ENCODE measurements at places on chromosomes 11 and 22. TPM values are rescaled to one million over a fixed set of nuclear protein-coding genes. Genes with fewer than 3 reads are reported as not detected.

The YDJC gene
- 24.2 TPM for total RNA-seq

- no peaks in the 10 kb centered on the region for H3K27me3 ChIP-seq
- no peak overlapping the region for H3K27ac ChIP-seq
- H3K4me3 ChIP-seq: no peak overlapping the region
- H3K4me1 ChIP-seq: peaks cover 2% of the 10 kb centered on the region
- no peak for DNase-seq
These were observed 68.7 kb downstream of the PTPRJ start for GRCh38 chr11:48049036-48049435.

DNA sequence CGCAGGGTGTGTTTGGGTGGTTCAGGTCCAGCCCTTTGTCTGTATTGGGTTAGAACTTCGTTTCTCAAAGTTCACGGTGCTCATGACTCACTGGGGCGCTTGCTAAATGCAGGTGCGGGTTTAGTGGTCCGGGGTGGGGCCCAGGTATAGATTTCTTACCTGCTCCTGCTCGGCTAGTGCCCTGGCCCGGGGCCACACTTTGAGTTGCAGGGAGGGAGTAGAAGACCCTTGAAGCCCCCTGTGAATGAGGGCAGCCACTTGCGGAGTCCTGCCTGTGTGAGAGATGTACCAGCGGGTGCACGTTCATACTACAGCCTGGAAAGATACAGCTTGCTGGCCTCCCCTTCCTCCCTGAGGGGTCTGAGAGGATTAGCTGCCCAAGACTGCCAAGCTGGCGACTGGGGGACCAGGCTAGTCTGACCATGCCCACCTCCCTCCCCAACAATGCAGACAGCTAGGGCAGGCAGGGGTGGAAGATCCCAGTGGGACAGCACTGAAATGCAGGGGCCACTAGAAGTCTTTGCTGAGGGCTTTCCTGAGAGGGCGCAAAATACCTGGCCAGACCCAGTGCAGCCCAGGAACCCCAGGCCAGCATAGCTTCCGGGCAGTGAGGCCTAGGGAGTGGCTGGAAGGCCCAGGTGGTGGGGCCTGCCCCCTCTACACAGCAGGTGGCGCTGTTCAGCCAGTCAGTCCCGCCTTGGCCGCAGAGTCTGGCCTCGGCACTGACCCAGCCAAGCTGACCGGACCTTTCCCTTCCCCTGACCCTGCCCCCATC lies 5.1 kb upstream of the MYRF start:
- H3K27me3 ChIP-seq: peaks cover 43% of the 10 kb centered on the region
- no peak overlapping the region for H3K4me3 ChIP-seq
- no peak for DNase-seq
- H3K36me3 ChIP-seq: no peaks in the 10 kb centered on the region

The DMC1 gene
- 14.7 TPM for total RNA-seq

The GPR83 gene
- 0.14 TPM for total RNA-seq

GRCh38 chr11:126917531-126918204 lies 82.9 kb downstream of the KIRREL3 start:
- DNase-seq: no peak
- no peaks in the 10 kb centered on the region for H3K4me1 ChIP-seq
- H3K4me3 ChIP-seq: no peak overlapping the region
- H3K36me3 ChIP-seq: no peaks in the 10 kb centered on the region
- no peaks in the 10 kb centered on the region for H3K27me3 ChIP-seq
- no peak overlapping the region for H3K27ac ChIP-seq

- no peaks in the 10 kb centered on the region for H3K36me3 ChIP-seq
- no peak overlapping the region for H3K27ac ChIP-seq
- peaks cover 16% of the 10 kb centered on the region for H3K4me1 ChIP-seq
- H3K27me3 ChIP-seq: no peaks in the 10 kb centered on the region
These were observed 22.0 kb downstream of the GAB2 start for GRCh38 chr11:78395597-78395996.

The SLC22A12 gene
- total RNA-seq: not detected

The SPON1 gene
- 3.6 TPM for total RNA-seq

DNA sequence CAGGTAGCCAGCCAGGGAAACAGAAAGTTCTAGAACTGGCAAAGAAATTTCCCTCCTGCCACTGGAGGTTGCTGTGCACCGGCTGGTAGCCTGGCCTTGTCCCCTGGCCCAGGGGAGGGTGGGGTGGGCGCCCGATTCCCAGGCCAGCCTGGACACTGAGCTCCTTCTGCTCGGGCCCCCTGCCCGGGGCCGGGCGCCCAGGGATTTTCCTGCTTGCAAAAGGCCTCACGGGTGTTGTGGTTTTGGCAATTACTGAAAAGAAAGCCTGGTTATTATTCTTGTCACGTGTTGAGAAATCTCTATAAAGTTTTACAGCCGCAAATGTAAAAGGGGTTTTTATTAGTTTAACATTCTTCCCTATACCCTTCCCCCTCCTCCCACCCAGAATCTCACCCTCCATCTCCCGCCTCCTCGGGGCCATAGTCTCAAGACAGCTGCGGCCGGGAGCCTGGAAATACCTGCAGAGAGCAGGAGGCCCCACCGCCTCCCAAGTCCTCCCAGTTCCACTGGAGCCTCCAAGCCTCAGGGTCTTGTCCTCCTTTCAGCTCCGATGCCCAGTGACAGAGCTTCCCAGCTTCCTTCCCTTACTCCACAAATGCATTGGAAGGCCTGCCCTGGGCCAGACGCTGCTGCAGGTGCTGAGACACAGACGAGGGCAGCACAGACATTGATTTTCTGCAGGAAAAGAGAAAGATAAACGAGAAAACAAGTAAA lies 1515.6 kb downstream of the TBC1D22A start:
- no peak overlapping the region for H3K27ac ChIP-seq
- H3K27me3 ChIP-seq: peaks cover 11% of the 10 kb centered on the region
- no peaks in the 10 kb centered on the region for H3K36me3 ChIP-seq
- H3K4me1 ChIP-seq: no peaks in the 10 kb centered on the region

GRCh38 chr11:74086242-74086884 lies 77.5 kb upstream of the UCP3 start:
- no peak overlapping the region for H3K27ac ChIP-seq
- DNase-seq: no peak
- H3K4me1 ChIP-seq: peaks cover 4% of the 10 kb centered on the region
- peaks cover 20% of the 10 kb centered on the region for H3K36me3 ChIP-seq

DNA sequence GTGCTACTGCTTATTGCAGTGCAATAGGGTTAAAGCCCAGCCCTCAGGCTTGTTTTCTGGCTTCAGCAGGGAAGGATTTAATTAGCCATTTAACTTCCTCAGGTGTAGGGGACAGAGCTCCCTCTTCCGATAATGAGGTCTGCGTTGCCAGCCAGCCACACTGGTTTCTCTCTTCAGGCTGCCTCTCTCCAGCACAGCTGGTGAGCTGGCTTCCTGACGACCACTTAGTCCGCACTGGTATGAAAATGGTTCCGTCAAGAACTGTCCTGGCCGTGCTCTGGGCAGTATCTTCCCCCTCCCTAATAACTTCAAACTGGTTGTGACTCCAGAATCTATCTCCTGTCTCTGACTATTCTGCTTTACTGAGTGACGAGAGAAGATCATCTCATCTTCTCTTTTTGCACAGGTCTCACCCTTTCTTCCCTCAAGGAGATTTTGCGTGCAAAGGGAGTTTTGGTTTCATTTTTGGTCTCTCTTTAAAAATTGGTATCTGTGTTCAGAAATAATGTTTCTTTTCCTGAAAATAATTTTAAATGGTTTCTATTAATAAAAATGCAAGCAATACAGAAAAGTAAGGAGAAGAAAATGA lies 49.2 kb downstream of the CNTN5 start:
- no peak overlapping the region for H3K27ac ChIP-seq
- H3K36me3 ChIP-seq: no peaks in the 10 kb centered on the region
- no peaks in the 10 kb centered on the region for H3K27me3 ChIP-seq
- DNase-seq: no peak
- H3K4me3 ChIP-seq: peak overlapping the region; percentile 22

GRCh38 chr11:44791316-44791925 lies 64.7 kb downstream of the TSPAN18 start:
- no peak for DNase-seq
- H3K36me3 ChIP-seq: no peaks in the 10 kb centered on the region
- H3K27ac ChIP-seq: no peak overlapping the region
- no peak overlapping the region for H3K4me3 ChIP-seq
- H3K4me1 ChIP-seq: no peaks in the 10 kb centered on the region

The RHBDD3 gene
- total RNA-seq: 22.6 TPM

The TBX1 gene
- total RNA-seq: 0.05 TPM

DNA sequence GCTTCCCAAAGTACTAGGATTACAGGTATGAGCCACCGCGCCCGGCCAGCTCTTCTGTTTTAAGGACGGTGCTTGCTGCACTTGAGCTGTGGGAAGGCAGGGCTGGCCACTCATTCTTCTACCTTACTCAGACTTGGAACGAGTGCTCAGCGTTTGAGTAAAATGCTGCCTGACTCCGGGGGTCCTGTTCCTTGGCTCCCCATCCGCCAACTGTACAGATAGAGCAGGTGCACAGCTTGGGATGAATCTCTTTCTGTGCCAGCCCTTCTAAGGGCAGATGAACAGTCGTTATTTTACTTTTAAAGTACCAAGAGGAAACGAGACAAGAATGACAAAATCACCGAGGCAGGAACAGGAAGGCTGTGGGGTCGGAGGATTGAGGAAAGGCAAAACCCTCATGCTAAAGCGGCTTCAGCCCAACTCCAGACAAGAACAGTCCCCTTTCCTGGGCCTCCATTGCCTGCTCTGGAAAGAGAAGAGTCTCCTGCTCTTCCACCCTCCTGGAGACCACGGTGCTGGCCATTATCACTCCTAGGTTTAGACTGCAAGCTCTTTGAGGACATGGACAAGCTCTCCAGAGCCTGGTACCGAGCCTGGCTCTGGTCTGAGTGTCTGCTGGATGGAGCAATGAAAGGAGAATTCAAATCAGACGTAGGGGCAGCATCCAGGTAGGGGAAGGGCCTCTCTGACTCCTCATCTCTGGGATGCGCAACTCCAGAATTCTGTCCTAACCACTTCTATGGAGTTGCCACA lies 1.1 kb upstream of the SUN2 start:
- DNase-seq: no peak
- H3K27ac ChIP-seq: peak overlapping the region; percentile 89
- H3K4me1 ChIP-seq: peaks cover 62% of the 10 kb centered on the region

DNA sequence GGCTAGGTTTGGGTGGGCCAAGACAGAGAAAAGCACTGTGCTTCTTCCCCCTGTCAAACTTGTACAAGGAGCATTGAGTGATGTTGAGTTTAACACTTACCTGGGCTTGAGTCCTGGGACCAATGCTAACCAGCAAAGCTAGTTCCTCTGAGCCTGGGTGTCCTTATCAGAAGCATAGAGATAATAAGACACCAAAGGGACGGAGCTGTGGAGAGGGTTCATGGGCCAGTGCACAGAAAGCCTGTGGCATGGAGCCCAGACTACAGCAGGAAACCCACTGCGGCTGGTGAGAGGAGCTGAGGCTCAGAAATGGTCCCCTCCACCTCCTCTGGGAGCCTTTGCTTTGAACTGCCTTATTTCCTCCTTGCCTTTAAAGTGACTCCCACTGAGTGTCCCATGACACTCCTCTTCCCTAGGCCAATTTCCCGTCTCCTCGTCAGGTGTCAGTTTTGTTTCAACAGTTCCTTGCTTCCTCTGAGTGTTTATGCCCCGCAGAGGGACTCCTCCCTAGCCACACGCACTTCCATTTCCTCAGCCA lies 9.4 kb downstream of the SLCO2B1 start:
- H3K27ac ChIP-seq: no peak overlapping the region
- no peaks in the 10 kb centered on the region for H3K36me3 ChIP-seq
- H3K4me1 ChIP-seq: no peaks in the 10 kb centered on the region
- DNase-seq: no peak

DNA sequence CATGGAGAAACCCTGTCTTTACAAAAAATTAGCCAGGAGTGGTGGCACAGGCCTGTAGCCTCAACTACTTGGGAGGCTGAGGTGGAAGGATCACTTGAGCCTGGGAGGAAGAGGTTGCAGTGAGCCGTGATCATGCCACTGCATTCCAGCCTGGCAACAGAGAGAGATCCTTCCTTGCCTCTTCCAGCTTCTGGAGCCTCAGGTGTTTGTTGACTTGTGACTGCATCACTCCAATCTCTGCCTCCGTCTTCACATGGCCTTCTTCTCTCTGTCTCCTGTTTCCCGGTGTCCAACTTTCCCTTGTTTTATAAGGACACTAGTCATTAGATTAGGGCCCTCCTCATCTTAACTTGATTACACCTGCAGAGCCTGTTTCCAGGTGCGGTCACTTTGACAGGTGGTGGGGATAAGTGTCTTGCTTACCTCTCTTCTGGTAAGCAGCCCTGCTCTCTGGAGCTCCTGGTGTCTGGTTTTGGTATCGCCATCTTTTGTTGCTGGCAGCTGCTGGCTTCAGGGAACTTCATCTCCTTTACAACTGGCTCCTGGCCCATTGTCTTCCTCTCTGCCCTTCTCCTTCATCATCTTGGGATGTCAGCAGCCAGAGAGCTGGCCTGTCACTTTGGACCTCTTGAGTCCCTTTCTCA lies 8.2 kb upstream of the USP2 start:
- no peak overlapping the region for H3K27ac ChIP-seq
- no peak overlapping the region for H3K4me3 ChIP-seq
- DNase-seq: no peak
- H3K4me1 ChIP-seq: no peaks in the 10 kb centered on the region

DNA sequence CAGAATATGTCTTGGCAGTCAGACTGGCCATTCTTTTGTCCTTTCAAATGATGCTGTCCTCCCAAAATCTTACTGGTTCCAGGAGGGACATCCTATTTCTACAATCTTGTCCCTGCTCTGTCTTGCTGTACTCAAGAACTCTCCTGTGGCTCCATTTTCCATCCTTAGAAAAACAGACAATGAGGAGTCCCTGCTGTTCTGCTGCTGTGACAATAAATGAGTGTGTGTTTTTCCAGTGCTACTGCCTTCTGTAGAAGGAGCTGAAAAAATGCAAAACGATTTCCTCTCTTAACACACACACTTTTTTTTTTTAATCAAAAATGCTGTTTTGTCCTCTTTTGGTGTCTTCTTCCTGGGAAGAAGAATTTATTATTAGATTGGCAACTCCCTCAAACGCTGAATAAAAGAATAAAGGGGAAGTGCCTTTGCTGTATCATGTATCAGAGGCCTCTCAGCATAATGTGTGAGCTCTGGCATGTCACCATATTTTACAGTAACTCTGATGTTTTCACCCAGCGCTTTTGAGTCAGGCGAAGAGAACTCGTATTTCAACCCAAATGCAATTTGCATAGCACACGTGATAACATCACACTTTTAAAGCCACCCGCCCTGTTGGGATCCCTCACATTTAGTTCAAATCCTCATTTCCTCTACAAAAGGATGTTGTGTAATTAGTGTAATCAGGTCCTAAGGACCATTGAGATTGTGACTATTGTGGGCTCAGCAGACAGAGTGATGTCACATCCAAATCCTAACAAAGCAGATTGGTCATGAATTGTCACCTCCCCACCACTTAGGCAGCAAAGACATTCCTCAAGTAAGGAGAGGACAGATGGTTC lies 496.0 kb upstream of the LARGE1 start:
- H3K4me3 ChIP-seq: no peak overlapping the region
- no peak overlapping the region for H3K27ac ChIP-seq
- H3K27me3 ChIP-seq: no peaks in the 10 kb centered on the region

The NFAM1 gene
- total RNA-seq: 1.7 TPM

GRCh38 chr22:40028098-40028425 lies 33.3 kb downstream of the FAM83F start:
- H3K36me3 ChIP-seq: no peaks in the 10 kb centered on the region
- no peaks in the 10 kb centered on the region for H3K27me3 ChIP-seq
- H3K4me1 ChIP-seq: peaks cover 33% of the 10 kb centered on the region
- no peak overlapping the region for H3K4me3 ChIP-seq
